ENCODE measurements at places on chromosomes 11 and 22. TPM values are rescaled to one million over a fixed set of nuclear protein-coding genes. Genes with fewer than 3 reads are reported as not detected.

DNA sequence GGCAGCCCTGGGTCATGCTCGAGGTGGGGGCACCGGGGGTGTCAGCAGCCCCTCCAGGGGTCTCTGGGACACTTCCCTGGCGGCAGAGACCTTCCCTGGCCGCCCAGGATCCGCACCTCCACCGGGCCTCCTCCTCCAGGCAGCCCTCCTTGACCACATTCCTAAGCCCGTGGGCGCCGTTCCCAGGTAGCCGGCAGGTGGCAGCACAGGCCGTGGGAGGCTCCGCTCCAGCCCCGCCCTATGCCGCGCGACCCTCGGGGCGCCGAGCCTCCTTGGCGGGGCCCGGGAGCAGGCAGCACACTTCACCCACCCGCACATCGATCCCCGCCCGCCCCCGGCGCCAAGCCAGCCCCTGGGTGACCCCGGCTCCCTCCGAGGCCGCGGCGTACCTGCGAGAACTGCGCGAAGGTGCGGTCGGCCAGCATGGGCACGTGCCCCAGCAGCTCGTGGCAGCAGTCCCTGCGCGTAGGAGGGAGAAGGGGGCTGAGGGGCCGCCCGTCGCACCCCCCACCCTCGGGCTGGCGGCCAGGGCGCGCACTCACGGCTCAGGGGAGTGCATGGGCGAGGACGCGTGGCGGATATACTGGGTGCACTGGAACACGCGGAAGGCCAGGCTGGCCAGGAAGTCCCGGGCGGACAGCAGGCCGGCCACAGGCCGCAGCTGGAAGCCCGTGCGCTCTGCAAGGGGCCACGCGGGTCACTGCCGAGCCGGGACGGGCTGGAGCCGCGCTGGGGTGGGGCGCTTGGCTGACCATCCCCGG, 5.3 kb upstream of the INS start:
- peak; percentile 32 for DNase-seq

- no peak for DNase-seq
These were observed 441.2 kb upstream of the ANO3 start for GRCh38 chr11:25890626-25891260.

DNA sequence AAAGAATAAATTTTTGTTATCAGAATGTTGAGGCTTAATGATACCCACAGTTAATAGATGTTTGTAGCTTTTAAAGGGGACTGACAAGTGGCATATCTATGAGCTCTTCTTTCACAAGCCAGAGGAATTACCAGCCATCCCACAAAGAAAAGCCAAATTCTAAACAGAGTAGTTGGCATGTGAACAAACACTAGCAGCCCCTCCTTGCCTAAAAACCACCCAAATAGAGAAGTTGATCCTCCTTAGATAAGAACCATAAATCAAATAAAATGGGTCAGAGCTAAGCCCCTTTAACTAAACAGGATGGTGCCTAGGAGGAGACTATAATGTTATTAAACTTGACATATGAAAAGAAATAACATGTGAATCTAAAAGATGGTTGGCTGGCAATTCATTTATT, 11.4 kb downstream of the LPXN start:
- DNase-seq, result no peak

DNA sequence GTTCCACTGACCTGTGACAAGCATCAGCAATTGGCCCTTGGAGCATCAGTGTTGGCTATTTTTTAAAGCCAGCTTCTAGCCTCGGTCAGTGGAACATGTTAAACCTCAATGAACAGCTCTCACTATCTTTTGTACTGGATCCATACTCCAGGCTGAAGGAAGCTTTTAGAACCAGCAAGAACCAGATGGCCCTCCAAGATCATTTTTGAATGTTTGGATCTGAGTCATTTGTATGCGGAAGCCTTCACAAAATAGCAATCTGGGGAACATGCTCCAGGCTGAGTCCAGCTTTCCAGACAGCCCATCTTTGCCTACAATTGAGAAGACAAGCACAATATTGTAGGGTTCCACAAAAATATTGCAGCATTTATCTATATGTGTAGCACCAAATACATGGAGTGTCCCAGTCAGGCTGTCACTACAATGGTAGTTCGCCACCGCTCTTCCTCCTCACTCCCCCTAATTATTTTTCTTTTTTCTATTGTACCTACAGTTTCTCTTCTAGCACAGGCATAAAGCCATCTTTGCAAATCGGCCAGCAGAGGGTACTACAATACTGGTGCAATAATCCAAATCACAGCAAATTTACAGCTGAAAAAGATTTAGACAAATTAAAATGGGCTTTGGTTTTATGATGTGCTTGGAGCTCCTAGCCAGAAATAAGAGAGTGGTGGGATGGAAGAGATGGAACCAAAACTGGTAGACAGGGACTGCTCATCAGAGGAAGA, 177.4 kb upstream of the BLID start:
- DNase-seq, result no peak

DNA sequence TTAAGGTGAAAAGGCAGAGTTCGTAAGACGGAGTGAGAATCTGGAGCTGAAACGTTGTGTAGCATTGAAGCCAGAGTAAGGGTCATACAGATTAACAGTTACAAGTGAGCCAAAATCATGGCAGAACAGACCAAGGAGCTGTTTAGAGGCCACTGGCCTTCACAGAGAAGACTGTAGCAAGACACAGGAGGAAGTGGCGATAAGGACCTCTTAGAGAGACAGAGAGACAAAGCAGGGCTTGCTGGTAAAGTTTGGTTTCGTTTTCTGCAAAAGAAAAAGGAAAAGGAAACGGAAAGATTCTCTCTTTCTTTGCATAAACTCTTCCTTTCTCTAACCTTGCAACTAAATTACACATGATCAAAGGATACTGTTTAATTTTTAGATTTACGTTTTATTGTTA, 83.0 kb downstream of the AASDHPPT start:
- DNase-seq, result no peak

GRCh38 chr11:133040289-133040900, 491.9 kb downstream of the OPCML start:
- no peak for DNase-seq

DNA sequence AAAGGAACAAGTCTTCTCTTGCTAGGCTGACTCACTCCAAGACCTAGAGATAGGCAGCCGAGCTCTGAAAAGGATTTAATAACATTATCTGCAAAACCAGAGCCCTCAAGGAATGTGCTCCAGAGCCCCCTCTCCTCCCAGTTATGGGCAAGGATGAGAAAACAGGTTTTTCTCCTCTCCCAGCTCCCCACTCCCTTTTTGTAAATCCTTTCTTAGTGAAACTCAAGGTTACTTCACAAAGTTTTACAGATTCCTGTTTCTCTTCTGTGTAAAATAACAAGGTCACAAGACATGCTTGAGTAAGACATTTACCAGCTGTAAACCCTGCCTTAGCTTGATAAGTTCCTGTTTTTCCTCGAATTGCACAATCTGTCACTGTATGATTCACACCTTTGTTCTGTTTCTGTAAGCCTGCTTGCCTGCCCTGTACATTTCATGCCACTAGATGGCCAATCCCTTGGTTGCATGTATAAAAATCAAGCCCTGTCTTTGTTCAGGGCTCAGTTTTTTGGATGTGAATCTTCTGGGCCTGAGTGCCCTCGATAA, 489.4 kb downstream of the KCNA4 start:
- DNase-seq, result no peak

GRCh38 chr22:46076651-46077339, 73.5 kb upstream of the PPARA start:
- DNase-seq, result no peak

DNA sequence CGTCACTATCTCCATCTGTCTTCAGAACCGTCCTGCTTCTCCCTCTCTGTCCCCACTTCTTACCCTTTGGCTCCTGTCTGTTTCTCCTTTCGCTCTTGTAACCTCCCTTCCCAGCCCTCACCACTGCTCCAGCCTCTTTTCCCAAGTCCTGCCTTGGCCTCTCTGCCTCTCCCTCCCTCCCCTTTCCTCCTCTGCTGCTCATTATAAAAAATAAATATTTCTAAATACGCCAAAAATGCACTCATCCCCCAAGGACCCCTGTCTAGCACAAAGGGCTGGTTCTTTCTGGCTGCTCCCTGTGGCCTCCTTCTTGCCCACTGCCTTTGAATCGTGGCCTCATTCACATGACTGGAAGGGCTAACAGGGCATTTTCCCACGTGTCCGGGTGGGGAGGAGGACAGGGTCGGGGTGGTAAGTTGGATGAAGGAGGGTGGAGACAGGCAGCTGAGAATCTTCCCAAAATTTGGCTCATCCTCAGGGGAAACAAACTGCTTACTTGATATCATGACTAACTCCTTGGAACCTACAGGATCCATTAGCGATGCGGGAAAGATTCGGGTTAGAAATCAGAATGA, 26.4 kb upstream of the OAF start:
- DNase-seq, result no peak

- no peak for DNase-seq
These were observed 12.1 kb upstream of the SF1 start for GRCh38 chr11:64790205-64791095.

DNA sequence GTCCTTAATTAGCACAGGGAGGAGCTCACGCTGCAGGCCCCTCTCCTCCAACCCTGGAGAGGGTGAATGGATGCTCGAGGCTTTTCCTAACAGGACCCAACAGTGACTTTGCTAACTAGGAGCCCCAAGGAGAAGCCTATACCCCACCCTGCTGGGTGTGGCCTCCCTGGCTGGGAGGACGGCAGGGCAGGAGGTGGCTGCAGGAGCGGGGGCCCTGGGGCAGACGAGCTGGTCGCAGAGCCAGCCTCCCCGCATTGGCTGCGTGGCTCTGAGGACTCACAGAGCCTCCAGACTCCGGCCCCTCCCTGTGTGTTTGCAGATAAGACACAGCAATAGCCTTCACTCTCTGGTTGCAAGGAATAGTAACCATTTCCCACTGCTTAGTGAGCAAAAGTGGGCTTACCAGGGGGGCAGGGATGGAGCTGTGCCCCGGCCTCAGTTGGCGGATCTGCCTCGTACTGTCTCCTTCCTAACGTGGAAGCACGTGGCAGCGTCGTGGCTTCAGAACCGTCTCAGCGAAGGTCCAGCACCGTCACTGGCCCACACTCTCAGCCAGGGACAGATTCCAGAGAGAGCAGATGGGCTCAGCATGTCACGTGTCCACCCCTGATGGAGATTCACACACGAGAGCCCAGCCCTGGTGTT, 1087.5 kb downstream of the BRD1 start:
- peak; percentile 67 for DNase-seq

DNA sequence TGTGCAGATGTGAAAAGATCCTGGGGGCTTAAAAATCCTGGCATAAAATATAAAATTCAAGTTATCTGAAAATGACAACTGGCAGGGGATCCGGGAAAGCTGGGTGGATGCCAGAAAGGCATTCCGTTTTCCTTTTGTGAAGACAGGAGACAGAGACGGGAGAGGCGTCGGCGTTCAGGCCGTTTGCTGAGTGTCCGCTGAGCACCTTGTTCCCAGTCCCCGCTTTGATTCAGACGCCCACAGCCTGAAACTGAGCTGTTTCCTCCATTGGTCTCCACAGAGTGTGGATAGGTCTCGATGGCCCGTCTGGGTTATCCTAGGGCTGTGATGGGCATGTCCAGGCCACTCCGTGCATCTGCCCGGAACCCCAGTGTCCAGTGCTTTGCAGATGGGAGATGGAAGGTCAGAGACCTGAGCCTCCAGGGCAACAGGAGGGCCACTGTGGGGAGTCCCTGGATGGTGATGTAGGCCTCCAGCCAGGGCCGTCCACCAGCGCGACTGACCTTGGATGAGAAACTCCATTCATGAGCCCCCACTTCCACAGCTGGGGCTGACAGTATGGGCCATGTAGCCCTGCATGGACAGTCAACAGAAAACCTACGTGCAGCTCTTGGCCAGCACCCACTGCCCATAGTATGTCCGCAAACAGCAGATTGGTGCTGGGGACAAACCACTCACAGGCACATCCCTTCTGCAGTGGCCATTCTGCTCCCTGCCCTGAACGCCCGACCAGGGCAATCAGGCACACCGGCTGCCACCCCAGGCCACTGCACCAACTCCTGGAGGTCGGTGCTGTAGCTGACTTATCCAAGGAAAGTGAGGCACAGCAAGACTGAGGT, 11.6 kb downstream of the MRGPRF start:
- no peak for DNase-seq

DNA sequence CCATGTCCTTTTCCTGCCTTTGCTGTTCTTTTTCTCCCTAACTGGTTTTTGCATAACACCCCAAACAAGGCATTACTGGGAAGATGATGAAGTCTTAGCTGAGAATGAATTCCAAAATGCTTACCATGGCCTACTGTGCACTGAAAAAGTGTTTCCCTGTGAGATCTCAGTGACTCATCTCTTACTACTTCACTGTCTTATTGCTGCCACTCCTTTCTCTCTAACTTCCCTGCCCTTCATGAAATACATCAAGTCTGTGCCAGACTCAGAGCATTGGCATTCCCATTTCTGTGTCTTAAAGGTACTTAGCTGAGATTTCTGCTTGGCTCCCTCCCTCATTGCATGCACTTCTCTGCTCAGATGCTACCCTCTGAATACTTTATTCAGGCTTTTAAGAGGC, 49.1 kb upstream of the MUC15 start:
- no peak for DNase-seq

DNA sequence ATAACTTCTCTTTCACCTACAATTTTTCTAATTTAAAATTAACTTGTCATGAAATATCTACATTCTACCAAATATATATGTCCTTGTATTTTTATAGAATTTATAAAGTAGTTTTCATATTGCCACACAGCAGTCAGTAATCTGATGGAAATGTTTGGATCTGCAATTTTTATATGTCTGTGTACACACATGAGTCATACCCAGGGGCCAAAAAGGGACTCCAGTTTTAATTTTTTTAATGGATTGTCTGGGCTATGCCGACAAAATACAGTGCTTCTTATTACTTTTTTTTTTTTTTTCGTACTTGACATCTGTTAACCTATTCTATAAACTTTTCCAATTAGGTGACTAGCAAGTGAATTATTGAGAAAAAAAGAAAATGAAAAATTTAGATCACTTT, 6.3 kb downstream of the GUCY1A2 start:
- DNase-seq, result no peak

- DNase-seq, result no peak
These were observed 21.1 kb downstream of the PRR14L start for GRCh38 chr22:31728857-31729256.

DNA sequence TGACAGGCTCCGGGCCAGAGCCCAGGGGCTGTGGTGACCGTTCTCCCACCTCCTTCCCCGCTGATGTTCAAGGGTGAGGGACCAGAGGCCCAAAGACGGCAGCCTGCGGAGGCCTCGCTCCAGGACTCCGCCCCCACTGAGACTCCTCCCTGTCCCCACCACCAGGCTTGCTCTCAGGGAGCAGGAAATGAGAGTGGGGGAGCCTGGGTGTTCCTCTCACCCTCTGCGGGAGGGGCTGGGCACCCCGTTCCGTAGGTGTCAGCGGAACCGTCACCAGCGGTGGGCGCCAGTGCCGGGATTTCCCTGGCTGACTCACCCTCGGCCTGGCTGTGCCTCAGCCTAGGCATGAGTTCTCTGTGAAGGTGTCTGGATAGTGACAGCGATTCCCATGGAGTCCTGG, 15.7 kb downstream of the DAGLA start:
- no peak for DNase-seq

The TRPC6 gene
- total RNA-seq, result 5.4 TPM

The APOBEC3C gene
- 0.45 TPM for total RNA-seq

The PANX3 gene
- not detected for total RNA-seq

The PATE2 gene
- total RNA-seq, result 1.7 TPM

The SPON1 gene
- total RNA-seq, result 39.1 TPM

The FREY1 gene
- 2.5 TPM for total RNA-seq

The GVQW3 gene
- 25.5 TPM for total RNA-seq

The SERPING1 gene
- total RNA-seq, result 16.7 TPM
